ENCODE measurements at places on chromosomes 4 and X.

DNA sequence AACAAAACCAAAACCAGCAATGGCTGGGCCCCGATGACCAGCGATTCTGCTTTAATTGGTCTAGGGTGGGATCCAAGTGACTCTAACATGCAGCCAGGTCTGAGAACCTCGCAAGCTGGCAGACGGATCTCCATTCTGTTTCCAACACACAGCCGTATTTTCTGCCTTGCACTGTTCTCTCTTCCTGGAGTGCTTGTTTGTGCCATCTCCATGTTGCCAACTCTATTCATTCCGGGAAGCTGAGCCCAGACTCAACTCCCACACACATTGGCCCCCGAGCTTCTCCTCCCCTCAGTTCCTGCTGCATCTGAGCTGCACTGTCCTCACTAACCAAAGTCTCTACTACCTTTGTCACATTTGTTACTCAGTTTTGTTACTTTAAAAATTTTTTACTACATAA, 35.6 kb downstream of the GEMIN8 start:
- DNase-seq, result no peak

- no peak for DNase-seq
Observed at GRCh38 chrX:153821066-153821465, 9.3 kb downstream of the PDZD4 start.

DNA sequence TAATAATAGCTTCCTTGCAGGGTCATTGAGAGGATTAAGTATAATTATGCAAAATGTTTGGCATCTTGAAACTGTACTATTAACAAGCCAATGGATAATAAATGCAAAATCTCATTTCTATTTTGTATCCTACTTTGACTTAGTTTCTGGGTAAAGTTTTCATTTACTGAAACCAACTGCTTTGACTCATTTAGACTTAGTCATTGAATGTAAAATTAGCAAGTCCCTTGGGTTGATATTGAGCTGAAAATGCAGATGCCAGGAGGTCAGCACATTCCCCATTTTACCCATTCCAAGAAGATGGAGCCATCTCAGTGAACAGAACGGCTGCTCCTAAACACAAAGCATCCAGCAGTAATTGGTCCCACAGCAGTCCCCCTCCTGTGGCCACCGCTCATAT, 74.7 kb upstream of the GATB start:
- no peak for DNase-seq

DNA sequence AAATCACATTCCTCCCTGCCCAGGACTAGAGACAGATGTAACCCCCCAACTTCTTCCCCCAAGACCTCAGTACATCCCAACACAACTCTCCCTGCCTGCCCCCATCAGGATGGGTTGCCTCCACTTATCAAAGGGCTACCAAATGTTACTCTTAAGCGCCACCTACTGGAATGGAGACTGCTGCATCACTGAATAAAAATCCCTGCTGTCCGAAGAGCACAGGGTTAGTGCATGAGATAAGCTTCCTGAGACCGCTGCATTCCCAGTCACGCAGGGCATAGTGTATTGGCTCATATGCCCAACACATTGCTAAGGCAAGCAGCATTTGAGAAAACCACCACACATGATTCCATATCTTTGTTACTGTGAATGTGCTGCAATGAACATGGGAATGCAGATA, 544.5 kb downstream of the PPP4R3C start:
- DNase-seq, result no peak

- DNase-seq, result no peak
Observed at GRCh38 chr4:3685081-3685645, 81.0 kb upstream of the ADRA2C start.

DNA sequence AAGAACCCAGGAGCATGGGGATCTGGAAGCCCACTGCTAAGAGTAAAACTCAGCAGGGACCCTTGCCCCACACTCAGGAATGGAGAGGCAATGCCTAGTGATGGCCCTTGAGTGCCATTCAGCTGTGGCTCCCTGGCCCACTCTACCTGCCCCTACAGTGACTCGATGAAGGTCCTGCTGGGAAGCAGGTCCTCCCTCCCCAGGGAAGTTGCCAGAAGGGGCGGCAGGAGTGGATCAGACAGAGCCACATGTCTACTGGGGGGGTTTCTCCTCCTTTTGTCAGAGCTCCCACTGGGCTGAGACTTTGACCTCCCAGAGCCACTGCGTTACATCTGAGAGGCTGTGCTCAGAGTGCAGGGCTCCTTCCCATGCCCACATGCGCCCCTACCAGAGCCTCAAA, 1.2 kb downstream of the SLC10A3 start:
- DNase-seq, result no peak

DNA sequence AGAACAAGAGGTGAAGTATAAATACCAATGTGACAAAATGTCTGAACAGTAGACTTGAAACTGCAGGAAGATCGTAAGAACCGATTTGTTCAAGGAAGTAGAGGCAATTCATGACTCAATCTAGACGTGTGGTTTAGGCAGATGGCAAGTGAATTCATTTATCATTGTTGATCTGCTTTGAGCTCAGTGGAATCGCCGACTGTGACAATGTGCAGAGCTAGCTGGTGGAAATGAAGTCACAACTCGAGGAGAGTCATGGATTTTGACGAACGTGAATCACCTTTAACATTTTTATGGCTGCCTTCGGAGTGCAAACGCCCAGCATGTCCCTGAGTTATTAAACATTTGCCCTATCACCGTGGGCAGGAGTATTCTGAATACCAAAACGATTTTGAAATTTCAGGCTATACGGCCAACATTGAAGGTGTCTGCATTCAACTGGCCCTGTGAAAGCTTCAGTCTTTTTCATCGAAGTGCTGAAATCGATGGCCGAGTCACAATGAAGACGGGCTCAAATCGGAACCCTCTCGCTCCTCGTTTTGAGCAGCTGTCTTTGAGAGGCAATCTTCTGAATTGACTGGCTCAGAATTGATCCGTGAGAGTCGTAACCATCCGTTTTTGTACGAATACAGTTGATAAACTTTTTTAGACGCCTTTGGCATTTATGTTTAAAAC, 689 bp upstream of the OGT start:
- DNase-seq, result no peak

- DNase-seq, result peak; percentile 2
Observed at GRCh38 chr4:126583509-126583908, 1049.2 kb upstream of the INTU start.

GRCh38 chrX:140064993-140065392, 99.7 kb upstream of the CXorf66 start:
- DNase-seq, result no peak

- DNase-seq, result no peak
Observed at GRCh38 chr4:110004556-110004955, 91.9 kb downstream of the EGF start.

- DNase-seq, result no peak
Observed at GRCh38 chr4:177410566-177410965, 31.7 kb downstream of the AGA start.

- no peak for DNase-seq
Observed at GRCh38 chrX:103483720-103484119, 35.6 kb downstream of the RAB40A start.

- peak; percentile 70 for DNase-seq
Observed at GRCh38 chr4:109171070-109171469, 131.4 kb downstream of the COL25A1 start.

DNA sequence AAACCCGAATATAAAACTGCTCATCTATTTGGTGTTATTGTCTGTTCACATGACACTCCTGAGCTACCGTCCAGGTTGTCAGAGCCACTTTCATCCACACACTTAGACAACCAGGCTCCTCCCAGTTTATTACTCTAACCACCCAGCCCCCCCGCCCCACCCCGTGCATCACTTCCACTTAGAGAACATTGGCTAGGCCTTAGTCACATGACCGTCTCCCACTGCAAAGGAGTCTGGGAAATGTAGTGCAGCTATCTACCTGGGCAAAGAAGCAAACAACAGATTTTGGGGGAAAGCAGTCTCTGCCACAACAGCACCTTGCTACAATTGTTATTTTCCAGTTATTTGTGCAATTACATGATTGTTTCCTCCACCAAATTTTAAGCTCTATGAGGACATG, 57.6 kb upstream of the RBPJ start:
- no peak for DNase-seq

GRCh38 chr4:185068837-185069236, 50.5 kb downstream of the HELT start:
- no peak for DNase-seq

DNA sequence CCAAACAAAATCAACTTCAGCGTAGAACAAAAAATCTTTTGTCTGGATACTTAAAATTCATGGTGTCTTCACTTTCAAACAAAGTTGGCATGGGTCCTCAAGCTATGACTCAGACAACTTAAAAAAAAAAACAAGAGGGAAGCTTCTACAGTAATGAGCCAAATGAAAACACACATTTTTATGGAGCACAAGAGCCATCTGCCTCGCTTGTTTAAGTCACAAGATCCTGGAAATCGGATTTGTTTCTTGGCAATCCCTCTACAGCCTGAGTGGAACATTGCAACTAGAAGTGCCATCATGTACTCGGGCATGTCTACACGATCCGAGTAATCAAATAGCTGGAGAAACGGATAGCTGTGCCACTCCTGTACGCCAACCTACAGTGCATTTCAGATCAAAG, 22.6 kb downstream of the LAMP2 start:
- DNase-seq, result no peak

GRCh38 chrX:149611623-149612175, 16.6 kb upstream of the HSFX2 start:
- no peak for DNase-seq

GRCh38 chr4:3042226-3042625, 32.1 kb downstream of the HTT-AS start:
- no peak for DNase-seq

- DNase-seq, result no peak
Observed at GRCh38 chr4:173382349-173382748, 11.6 kb downstream of the SAP30 start.

DNA sequence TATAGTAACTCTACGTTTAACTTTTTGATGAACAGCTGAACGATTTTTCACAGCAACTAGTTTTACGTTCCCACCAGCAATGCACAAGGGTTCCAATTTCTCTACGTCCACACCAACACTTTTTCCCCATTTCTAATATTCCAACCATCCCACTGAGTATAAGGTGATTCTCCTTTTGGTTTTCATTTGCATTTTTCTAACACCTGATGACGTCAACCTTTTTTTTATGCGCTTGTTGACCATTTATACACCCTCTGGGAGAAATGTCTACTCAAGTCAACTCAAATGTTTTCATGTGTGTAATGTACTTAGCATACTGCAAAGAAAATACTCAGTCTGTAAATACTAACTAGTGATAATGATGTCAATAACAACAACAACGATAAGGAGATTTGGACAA, 177.2 kb upstream of the TENM3 start:
- no peak for DNase-seq

- DNase-seq, result no peak
Observed at GRCh38 chr4:56787380-56787779, 34.1 kb downstream of the SPINK2 start.

DNA sequence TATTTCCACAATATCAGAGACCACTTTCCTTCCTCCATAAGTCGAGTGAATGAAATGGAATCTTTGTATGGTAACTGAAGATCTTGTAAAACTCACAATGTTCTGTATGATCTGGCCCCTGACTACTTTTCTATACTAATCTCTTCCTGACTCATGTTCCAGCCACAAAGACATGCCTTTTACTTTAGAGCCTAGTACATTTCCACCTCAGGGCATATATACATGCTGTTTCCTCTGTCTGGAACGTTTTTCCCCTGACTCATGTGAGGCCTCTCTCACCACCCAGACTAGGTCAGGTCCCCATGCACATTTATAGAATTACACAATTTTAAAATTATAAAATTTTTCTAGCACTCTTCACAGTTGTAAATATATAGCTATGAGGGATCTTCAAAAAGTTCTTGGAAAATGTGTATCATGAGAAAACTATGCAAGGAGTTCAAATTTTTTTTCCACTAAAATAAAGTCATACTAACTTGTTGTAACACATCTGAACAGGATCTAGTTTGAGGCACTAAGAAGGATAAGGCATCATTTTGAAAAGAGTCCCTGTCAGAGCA, 208.8 kb downstream of the SH2D1A start:
- peak; percentile 59 for DNase-seq

DNA sequence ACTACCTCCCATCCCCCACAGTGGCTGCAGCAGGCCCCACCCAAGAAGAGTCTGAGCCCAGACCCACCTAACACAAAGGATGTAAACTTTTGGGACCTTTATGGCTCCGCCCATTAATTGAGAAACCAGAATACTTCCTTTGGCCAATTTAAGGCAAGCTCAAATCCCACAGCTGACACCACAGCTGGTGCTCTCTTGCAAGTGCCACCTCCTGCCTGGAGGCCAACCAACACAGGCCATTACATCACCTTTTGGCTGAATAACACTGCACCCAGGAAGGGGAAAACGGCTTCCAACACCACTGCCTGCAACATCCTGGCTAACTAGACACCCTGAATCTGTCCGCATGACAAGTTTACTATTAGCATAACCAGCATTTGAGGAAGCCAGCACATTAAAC, 248.8 kb downstream of the PRDM5 start:
- no peak for DNase-seq

DNA sequence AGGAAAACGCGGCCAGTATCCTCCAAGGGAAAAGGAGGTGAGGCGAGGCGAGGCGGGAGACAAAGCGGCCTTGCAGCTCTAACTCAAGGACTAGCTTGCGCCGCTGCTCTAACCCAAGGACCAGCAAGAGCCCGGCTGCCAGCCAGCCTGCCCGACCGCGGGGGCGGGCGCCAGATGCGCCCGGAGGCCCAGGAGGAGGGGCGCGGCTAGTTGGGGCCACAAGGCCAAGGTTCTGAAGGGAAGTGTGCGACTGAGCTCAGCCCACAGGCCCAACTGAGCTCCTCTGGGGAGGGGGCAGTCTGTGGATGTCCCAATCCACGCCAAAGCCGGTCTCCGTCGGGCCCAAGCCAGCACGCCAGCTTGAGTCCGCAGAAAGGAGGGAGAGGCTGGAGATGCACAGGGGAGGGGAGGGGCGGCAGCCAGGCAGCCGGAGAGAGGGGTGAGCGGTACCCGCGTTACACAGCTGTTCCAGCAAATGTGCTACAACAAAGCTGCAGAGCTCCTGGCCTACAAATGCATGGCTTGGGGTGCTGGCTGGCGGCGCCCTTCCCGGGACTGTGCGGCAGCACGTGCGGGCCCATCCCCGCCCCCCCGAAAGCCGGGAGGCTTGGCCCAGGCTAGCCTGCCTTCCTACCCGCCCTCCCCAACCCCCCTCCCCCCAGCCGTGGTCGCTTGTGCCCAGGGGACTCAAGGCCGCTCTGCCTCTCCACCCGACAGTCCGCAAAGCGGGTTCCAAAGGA, 637 bp downstream of the AMER1 start:
- DNase-seq, result no peak

DNA sequence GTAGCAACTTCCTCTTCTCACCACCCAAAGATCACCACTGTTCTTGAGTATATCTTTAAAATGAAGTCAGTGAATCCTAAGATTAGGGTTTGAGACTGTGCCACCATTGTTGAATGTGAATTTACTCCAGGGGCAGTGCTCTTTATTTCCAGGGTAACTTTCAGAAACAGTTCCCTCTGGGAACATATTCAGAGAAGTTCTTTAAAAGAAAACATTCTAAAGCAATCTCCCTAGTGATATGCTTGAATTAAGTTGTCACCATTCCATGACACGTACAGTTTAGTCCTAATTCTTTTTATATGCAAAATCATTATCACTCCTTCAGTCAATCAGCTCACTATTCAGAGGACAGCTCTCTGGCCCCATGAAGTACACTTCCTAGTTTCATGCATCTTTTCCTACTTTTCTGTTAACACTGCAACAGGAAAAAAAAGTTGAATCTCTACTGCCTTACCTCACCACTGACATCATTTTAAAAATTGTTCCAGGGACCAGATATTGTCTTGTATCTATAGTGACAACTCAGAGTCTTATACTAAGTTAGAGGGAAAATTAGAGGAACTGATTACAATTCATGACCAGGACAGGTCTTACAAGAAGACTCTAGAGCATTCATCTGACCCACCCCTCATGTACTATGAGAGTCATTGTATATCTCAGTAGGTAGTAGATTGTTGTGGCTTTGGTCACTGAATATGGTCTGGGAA, 49.8 kb downstream of the PARM1 start:
- no peak for DNase-seq

Measured in NCI-H226 (cell line).